ENCODE measurements at places on chromosomes 7 and 10. TPM values are rescaled to one million over a fixed set of nuclear protein-coding genes. Genes with fewer than 3 reads are reported as not detected.

PDE6C gene
- not detected for total RNA-seq

PPP1R3C gene
- not detected for total RNA-seq

AP1S1 gene
- 48.2 TPM for total RNA-seq

OPN1SW gene
- total RNA-seq: not detected

SLIT1 gene
- total RNA-seq: 1.6 TPM

TFPI2 gene
- total RNA-seq: not detected

MYL10 gene
- not detected for total RNA-seq

PLXDC2 gene
- not detected for total RNA-seq

KLHL7 gene
- 16.5 TPM for total RNA-seq

GIMAP8 gene
- total RNA-seq: 35.9 TPM

HECW1 gene
- total RNA-seq: not detected

TEX36 gene
- not detected for total RNA-seq

LRRC18 gene
- total RNA-seq: not detected

HOXA6 gene
- not detected for total RNA-seq

TMEM72 gene
- total RNA-seq: not detected

IGFBP1 gene
- not detected for total RNA-seq

CLDN4 gene
- not detected for total RNA-seq

LRRD1 gene
- total RNA-seq: not detected

SNCG gene
- total RNA-seq: not detected

SAMD9L gene
- total RNA-seq: 166 TPM

MKX gene
- total RNA-seq: 0.04 TPM

PNPLA8 gene
- 14.1 TPM for total RNA-seq

OR2A12 gene
- total RNA-seq: not detected

CPED1 gene
- 0.17 TPM for total RNA-seq

PCLO gene
- not detected for total RNA-seq

CALML3 gene
- not detected for total RNA-seq

CHST3 gene
- 0.02 TPM for total RNA-seq

CCDC172 gene
- total RNA-seq: not detected

ACTL6B gene
- not detected for total RNA-seq

WIPF3 gene
- total RNA-seq: not detected

CH25H gene
- not detected for total RNA-seq

IL2RA gene
- total RNA-seq: 124 TPM

NPVF gene
- not detected for total RNA-seq

CHAT gene
- total RNA-seq: not detected

CACNB2 gene
- not detected for total RNA-seq

FFAR4 gene
- not detected for total RNA-seq

OR2A7 gene
- total RNA-seq: 4.8 TPM

ADCK2 gene
- 19.7 TPM for total RNA-seq

CPXM2 gene
- not detected for total RNA-seq

MOGAT3 gene
- total RNA-seq: not detected

CXCL12 gene
- not detected for total RNA-seq

FGFR2 gene
- not detected for total RNA-seq

LBX1 gene
- total RNA-seq: not detected

AOC1 gene
- not detected for total RNA-seq

AQP1 gene
- 0.12 TPM for total RNA-seq

FBXL13 gene
- 0.15 TPM for total RNA-seq

MRC1 gene
- total RNA-seq: not detected

MKRN1 gene
- total RNA-seq: 86.9 TPM

SCRN1 gene
- total RNA-seq: 2.1 TPM

SLC16A12 gene
- total RNA-seq: not detected

NODAL gene
- not detected for total RNA-seq

PIK3AP1 gene
- total RNA-seq: 1.1 TPM

INMT gene
- total RNA-seq: 2.5 TPM

CAMK2G gene
- total RNA-seq: 54.4 TPM

COL1A2 gene
- total RNA-seq: 0.06 TPM

C7orf33 gene
- not detected for total RNA-seq

Data from activated CD4-positive, alpha-beta T cell treated with anti-CD3 and anti-CD28 coated beads, Interleukin-2, amount 10 ng/mL, durations not matched to agents 7 days and 5 days (primary cell).